ENCODE measurements at places on chromosomes 7 and 10. TPM values are rescaled to one million over a fixed set of nuclear protein-coding genes. Genes with fewer than 3 reads are reported as not detected.

- peak; percentile 43 for DNase-seq
These were observed 1.7 kb downstream of the ZEB1 start for GRCh38 chr10:31320550-31321211.

Gene FKBP6
- total RNA-seq, result 0.12 TPM

- peak; percentile 71 for DNase-seq
These were observed 5.9 kb upstream of the ITGA8 start for GRCh38 chr10:15725603-15726002.

- no peak for DNase-seq
These were observed 48.6 kb downstream of the FBXW4 start for GRCh38 chr10:101646364-101646763.

Gene UPK3BL2
- 0.48 TPM for total RNA-seq

- DNase-seq, result no peak
These were observed 146.6 kb downstream of the HERPUD2 start for GRCh38 chr7:35548291-35548690.

Gene SLC35G1
- total RNA-seq, result 19.3 TPM

- no peak for DNase-seq
These were observed 383.6 kb upstream of the TPK1 start for GRCh38 chr7:145219461-145219860.

DNA sequence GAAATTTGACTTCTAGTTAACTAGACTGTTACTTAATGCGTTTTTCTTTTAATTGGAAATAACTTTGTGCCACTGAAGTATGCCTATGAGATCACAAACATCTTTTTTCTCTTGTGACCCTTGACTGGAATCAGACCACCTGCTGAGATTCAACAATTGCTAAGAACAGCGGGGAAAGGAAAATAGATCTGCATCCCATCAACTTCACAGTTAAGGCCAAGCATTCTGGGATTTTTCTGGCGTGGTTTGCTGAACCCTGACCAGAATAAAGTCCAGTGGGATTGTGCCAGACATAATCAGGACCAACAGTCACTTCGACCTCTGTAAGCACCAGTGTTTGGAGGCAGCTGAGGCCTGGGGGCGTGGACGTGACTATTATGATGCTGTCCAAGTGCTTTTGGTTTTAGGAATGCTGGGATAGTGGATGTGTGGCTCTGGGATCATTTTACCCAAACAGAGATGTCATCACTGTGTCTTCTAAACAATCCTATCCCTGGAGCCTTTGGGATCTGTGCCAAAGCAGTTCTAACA lies 373.3 kb upstream of the PRKCQ start:
- no peak for DNase-seq

DNA sequence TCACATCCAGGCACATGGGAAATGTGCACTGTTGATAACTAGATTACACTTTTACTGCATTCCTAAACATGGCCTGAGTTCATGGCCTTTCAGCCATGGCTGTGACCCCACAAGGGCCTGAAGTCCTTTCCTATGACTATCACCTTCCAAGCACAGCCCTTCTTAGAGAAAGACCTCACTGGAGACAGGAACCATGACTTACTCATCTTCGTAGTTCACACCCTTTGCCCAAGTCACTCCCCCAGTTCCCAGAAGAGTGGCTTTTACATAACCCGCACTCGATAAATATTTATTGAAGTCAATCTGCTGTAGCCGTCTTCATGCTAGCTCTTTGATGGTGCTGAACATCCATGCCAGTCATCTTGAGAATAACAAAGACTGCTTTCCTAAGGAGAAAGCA lies 632.5 kb upstream of the NRP1 start:
- DNase-seq, result no peak

GRCh38 chr10:70302292-70302691 lies 18.5 kb upstream of the NPFFR1 start:
- no peak for DNase-seq

- DNase-seq, result no peak
These were observed 21.6 kb upstream of the WASL start for GRCh38 chr7:123770378-123770777.

DNA sequence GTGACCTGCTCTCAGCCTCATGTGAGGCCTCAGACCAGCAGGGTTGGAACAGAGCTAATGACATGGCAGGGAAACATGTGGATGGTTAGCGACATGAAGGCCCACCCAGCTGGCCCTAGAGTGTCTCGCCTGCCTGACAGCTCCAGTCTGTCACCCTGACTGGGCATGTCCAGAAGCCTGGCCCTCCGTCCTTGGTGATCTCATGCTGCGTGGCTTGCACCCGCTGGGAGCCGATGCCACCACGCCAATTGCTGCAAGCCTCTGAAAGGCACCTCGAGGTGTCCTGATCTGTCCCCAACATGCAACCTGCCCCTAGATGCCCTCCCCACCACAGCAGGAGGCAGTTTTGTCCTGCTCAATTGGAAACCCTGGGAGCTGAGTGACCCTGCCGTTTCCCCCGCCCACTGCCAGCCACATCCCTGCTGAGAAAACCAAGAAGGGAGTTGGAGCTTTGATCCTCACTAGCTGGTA lies 27.8 kb upstream of the RET start:
- DNase-seq, result no peak

Gene EPDR1
- 12.2 TPM for total RNA-seq

Gene TLL2
- total RNA-seq, result 0.84 TPM

- no peak for DNase-seq
These were observed 1.8 kb downstream of the GDI2 start for GRCh38 chr10:5811387-5811821.

Gene ADAM12
- total RNA-seq, result 8.1 TPM

DNA sequence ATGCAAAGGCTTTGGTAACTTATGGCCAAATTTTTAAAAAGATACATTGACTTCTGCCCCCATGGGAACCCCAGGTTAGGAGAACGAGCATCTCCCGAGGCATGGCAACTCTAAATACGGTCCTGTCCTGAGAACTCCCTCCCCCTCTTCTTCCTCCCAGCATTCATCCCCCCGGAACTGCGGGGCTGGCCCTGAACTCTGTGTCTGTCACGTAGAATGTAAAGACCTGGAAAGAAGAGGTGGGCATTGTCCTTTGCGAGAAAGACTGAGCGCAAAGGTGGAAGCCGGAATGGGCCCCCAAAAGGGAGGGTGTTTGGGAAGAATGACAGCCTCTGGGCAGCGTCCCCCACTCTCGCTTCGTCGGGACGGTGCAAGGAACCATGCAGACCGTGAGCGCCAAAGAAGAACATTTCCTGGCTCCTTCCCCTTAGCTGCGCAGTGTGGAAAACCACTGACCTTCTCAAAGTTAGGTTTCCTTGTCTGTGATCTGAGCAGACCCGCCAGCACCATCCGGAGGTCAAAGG lies 21.0 kb downstream of the SHH start:
- no peak for DNase-seq

Gene ENTPD7
- total RNA-seq, result 51.6 TPM

- no peak for DNase-seq
These were observed 68.9 kb downstream of the FAM53B start for GRCh38 chr10:124675261-124675660.

Gene TMEM106B
- 118 TPM for total RNA-seq

- no peak for DNase-seq
These were observed 68.2 kb upstream of the AGK start for GRCh38 chr7:141483044-141483443.

- DNase-seq, result no peak
These were observed 89.3 kb downstream of the CYP51A1 start for GRCh38 chr7:92044940-92045339.

DNA sequence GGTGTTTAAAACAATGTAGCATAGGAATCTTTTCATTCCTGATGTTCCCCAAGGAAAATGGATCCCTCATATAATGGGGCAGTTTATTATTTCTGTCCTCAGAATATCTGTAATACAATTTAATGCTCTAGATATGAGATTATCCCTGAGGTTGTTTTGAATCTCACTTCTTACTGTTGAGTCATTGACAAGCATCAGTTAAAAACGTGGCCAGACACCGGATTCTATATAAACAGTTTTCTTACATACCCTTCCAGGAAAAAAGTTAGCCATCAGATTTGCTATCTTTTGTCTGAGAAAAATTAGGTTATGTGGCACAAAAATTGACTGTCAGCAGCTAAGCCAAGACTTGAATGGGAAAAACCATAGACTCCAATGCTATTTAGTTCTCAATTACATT lies 539.8 kb upstream of the CELF2 start:
- no peak for DNase-seq

DNA sequence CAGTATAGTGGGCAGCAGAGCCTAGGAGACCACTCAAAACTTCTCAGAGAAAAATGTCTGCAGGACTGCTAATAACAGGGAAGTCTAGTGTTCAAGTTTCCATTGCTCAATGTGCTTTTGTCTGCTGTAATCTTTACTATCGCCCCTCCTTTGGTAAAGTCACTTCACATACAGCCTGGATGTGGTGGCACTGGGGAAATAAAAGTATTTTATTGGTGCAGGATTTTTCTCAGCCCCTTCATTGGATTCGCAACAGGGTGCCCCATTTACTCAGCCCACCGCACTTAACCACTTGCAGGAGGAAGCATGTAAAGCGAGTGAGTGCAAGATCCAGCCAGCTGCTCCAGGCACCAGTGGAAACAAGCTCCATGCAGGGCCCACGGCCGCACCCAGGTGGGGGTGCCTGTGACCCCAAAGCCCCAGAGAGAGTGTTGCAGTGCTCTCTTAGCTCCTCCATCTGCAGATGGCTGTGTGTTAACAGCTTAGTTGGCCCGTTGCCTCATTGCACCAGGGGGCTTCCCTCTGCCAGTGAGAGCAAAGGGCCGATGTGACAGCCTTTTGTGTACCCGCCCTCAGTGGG lies 163.5 kb upstream of the TMEM72 start:
- DNase-seq, result no peak

Gene PRSS2
- 144 TPM for total RNA-seq

Gene RBM48
- 8.5 TPM for total RNA-seq

GRCh38 chr7:69678494-69679187 lies 80.4 kb downstream of the AUTS2 start:
- no peak for DNase-seq

Gene PAX4
- total RNA-seq, result 0.24 TPM

Gene DPYSL4
- total RNA-seq, result 2.8 TPM

- DNase-seq, result no peak
These were observed 326.4 kb downstream of the KCNMA1 start for GRCh38 chr10:77311186-77311585.

Gene KIF11
- 7.9 TPM for total RNA-seq

GRCh38 chr7:89666136-89666835 lies 488.0 kb upstream of the STEAP1 start:
- DNase-seq, result no peak

Gene PIK3AP1
- 6.5 TPM for total RNA-seq

GRCh38 chr10:33509231-33509831 lies 174.9 kb upstream of the NRP1 start:
- DNase-seq, result peak; percentile 80

- DNase-seq, result no peak
These were observed 354.5 kb upstream of the ZMIZ1 start for GRCh38 chr10:78714225-78714624.
